ENCODE measurements at places on chromosomes 5 and 9.

GRCh38 chr9:133485531-133486260, 6.8 kb upstream of the SLC2A6 start:
- no peak for DNase-seq

DNA sequence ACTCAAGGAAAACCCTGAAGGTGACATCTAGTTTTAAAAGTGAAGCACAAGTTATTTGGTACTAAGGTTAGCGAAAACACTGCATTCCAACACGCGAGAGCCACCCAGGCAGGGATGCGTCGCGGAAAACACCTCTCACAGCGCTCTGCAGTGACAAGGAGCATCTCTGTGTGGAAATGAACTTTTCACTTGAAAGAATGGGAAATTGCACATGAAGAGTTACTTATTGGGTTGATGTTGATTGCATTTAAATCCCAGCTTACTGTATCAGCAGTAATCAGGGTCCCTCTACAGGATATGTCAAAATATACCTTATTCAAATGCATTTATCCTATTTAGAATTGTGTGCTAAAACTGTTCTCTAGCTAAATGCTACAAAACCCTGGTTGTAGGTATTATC, 144.4 kb downstream of the BNC2 start:
- no peak for DNase-seq

DNA sequence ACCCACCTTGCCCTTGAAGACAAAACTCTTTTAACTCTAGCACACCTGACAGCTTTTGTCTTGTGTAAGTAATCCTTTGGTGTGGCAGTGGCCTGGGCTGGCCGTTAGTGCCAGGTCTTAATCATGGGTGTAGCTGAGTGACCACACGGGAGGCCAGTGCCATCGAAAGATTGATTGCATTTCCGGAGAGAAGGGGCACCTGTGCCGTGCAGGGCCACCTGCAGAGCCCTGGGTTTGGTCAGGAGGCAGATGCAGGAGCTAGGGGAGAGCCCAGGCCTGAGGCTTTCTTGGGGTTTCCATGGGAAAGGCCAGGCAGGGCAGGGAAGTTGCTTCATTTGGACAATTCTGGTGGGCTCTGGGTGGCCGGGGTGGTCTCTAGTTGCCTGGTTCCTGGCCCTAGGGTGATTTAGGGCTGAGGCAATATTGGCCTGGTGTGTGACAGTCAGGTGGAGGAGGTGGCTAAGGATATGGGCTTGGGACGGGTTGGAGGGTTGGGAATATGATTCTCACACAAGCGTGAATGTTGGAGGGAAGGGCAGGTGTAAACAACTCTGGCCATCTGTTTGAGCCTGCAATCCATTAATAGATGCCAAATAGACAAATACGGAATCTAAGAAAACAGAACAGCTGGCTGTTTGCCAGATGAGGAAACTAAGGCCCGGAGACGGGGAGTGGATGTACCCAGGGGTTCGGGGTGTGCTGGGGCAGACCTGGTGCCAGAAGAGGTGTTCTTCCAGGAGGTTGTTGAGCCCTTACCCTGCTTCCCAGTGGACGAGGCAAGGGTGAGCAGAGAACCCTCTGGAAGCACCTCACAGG, 4.6 kb downstream of the DBH start:
- no peak for DNase-seq

DNA sequence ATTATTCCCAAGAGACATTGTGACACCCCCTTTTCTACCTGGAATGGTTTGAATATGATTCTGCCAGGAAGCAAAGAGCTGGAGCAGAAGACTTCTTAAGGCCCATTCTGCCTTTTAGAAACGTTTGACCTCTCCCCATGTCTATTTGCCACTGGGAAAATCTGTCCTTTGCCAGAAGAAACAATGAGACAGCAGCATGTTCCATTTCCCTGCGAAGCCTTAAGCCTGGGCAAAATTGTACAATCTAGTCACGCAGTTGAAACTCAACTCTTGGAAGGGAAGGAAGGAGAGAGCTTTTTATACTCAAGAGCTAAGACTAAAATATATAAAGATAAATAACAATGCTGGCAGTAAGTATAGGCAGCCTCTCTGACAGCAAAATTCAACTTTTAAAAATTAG, 22.1 kb upstream of the SPOCK1 start:
- DNase-seq = no peak

DNA sequence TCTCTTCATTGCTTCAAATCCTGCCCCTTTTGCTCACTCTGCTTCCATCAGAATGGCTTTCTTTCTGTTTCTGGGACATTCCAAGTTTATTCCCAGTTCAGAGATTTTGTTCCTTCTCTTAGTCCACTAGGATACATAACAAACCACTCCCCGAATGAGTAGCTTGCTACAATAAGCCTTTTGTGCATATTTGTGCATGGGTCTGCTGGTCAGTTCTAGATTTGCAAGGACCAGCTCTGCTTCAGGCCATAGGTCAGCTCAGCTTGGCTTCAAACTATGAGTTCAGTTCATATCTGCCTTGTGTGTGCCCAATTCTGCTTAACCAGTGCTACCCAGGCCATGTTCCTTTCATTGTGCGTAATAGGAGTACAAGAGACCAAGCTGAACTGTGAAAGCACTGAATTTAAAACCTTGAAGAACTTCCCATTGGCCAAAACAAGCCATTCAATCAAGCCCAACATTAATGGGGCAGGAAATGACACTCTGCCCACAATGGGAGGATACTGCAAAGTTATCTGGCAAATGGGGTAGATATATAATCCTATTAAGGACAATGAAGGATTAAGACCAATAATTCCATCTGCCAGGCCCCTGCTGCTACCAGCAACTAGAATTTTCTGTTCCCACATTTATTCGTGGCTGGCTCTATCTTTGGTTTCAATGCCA, 328.8 kb downstream of the PRELID2 start:
- DNase-seq = no peak
